GM13976 (cell line): ENCODE measurements at places on chromosomes 11 and 22.

DNA sequence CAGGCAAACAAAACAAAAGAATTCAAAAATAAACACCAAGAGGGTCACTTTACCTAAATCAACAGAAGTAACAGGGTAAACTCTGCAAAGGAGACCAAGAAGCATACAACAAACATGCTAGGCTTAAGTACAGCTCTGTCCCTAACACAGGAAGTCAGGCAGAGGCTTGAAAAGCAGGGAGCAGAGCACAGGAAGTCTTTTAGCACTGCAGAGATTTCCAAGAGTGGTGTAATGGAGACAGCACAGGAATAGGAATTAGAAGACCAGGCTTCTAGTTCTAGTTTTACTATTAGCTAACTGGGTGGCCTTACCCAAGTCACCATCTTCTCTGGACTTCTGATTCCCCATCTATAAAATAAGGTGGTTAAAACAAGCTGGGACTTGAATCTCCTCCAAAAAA lies 1.9 kb downstream of the RBFOX2 start:
- DNase-seq: no peak

DNA sequence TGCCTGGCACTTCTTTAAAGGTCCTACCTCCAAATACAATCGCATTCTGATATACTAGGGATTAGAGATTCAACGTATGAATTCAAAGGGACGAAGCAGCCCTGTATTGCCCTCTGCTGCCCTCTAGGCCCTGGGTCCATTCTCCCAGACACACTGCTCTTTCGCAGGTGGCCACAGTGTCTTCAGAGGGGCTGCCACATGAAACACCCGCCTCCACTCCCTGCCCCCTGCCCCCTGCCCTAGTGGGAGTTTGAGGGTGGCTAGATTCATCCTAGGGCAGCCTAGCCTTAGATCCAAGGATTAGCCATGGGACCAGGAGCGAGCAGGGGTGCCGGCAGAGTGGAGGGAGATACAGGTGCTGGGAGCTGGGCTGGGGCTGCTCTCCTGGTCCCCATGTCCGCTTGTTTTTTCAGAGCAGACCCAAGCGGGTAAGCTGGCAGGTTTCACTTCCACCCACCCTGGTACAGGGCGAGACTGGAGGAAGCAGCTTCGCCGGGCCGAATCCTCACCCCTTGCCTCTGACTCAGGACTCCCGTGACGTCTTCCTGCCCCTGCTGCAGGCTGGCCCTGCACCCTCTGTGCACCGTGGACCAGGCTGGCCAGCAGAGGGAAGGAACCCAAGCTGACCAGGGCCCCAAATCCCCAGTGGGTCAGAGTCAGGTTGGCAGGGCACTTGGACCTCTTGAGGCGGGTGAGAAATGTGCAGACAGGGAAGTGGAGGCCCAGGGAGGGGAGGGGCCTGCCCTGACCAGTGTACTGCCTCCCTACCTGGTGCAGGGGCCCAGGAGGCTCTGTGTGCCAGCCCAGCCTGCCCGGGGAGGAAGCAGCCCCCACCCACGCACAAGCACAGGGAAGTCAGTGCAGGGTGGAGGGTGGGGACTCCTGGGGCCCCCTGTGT lies 28.4 kb upstream of the HMOX1 start:
- peak; percentile 67 for DNase-seq

- DNase-seq: no peak
Measured at GRCh38 chr11:100031973-100032372, 655.1 kb upstream of the ARHGAP42 start.

DNA sequence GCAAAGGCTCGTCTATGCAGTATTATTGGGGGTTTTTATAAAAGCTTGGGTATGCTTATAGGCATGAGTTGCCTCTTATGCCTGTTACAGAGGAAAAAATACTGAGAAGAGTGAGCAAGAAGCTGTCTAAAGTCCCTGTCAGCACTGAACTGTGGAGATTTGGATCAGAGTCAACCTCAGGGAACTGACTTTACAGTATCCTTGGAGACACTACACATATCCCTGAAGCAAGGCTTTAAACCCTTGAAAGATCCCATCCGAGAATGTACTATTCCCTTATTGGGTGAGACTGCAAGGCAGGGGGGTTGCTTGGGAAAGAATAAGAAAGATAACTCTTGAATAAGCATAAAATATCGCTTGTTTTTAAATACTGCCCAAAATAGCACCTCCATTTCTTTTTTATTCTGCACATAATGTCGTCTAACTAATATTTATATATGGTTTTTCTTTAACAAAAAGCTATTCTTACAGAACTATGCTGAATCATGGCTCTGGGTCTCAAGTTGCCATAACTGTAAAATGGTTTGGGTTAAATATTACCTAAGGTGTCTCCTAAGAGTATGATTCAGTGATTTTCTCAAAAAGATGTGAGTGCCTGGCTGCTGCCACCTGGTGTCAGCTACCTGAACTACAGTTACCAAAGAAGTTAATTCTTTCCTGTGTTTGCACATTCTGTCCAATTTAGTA lies 1062.8 kb downstream of the DLG2 start:
- peak; percentile 16 for DNase-seq

GRCh38 chr11:113874581-113875233 lies 665 bp downstream of the USP28 start:
- DNase-seq: peak; percentile 67

GRCh38 chr11:32594272-32594671 lies 10.6 kb downstream of the EIF3M start:
- no peak for DNase-seq

DNA sequence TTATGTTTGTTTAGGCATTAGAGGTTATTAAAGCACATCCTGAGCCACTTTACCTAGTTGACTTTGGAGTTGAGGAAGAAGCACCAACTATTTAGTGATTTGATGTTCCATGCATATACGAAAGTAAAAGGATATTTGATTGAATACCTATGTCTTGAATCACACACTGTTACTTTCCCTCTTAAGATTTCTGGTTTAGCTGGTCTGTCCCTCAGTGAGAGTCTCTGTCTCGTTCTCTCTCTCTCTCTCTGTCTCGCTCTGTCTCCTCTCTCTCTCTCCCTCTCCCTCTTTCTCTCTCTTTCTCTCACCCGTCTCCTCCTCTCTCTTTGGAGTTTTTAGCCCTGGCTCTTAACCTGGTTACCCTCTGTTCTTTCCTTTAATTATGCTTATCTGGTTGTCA lies 11.0 kb downstream of the CTNND1 start:
- no peak for DNase-seq

DNA sequence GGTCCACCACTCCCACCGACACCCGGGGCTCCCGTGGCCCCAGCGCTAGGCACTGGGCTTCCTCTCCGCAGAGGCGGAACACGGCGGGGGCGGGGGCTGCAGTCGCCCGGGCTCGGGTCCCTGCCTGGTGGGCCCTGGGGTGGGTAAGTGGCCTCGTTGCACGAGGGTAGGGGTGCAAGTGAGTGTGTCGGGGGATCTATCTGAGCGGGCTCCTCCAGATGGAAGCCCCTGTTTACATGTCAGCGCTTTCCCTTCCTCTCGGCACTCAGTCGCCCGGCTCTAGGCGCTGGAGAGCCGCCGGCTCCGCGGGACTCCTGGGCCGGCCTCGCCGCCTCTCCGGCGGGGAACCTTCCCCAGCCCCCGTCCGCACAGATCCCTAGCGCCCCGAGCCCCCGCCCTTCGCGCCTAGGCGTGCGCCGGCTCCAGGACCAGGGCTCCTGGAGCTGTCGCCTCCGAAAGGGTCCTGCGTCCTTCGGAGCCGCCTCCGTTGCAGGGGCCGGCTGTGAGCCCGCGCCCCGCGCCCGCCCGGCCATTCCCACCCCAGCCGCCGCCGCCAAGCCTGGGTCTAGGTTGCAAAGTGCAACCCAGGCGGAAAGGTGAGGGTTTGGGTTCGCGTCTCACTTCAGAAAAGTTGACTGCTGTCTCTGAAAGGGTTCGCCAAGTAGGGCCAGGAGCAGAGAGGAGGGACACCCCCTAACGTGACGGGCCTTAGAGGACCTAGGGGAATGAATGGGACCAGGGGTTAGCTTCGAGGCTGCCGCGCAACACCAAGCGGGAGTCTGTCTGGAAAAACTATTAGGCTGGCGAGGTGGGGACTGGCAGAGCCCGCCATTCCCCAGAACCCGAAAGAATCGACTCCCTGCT lies 978 bp downstream of the FLI1 start:
- DNase-seq: peak; percentile 49

- DNase-seq: no peak
Measured at GRCh38 chr22:17786435-17787161, 12.3 kb upstream of the BID start.

DNA sequence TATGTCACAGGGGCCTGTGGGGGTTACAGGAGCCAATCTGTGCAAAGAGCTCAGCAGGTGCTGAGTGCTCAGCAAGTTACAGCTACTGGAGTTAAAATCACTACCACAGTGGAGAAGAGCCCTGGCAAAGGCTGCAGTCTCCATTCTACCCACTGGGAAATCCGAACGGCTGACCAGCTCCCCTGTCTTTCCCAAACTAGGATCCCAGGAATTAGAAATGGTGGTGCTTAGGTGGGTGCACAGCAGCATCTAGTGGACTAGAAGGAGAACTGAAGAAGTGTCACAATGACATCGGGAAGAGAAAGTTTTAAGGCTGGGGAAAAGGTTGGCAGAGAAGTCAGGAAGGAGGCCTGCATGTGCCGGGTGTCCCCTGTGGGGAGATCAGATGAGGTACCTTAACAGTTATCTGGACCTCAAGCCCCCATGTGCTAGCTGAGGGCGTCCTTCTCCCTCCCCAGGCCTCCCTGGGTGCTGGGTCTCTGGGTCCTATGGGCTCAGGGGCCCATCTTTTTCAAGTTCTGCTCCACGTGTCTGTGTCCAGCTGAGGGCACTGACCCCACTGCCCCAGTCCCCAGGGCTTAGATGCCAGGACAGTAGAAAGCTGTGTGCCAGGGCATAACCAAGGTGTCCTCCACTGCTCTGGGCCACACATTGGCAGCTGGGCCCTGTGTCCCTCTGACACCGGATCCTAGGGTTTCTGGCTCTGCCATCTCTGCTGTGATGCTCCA lies 1.9 kb downstream of the PIWIL3 start:
- no peak for DNase-seq
